Stimulated activated CD8-positive, alpha-beta memory T cell treated with anti-CD3 and anti-CD28 coated beads, Interleukin-15, amount 100 ng/mL, for 4 hours (primary cell): ENCODE measurements at places on chromosomes 16 and 17.

- DNase-seq, result no peak
Observed at GRCh38 chr17:4014148-4014927, 50.1 kb upstream of the ATP2A3 start.

GRCh38 chr17:50162466-50163254 lies 3.1 kb upstream of the SGCA start:
- no peak for DNase-seq

DNA sequence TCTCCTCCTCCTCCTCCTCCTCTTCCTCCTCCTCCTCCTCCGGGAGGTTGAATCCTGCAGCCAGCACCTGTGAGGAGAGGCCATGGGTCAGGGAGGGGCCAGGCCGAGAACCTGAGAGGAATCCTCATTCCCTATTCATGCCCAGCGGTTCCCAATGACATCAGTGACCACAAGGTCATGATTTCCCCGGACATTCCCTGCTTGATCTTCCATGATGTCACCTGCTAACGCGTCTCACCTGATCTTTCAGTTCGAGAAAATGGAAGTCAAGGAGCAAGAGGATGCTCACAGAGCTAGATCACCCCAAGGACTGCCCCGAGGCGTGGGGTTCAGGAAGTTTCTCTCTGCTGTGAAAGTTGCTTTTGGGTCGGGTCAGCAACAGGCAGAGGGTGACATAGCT lies 5.4 kb downstream of the APOBR start:
- DNase-seq, result no peak

DNA sequence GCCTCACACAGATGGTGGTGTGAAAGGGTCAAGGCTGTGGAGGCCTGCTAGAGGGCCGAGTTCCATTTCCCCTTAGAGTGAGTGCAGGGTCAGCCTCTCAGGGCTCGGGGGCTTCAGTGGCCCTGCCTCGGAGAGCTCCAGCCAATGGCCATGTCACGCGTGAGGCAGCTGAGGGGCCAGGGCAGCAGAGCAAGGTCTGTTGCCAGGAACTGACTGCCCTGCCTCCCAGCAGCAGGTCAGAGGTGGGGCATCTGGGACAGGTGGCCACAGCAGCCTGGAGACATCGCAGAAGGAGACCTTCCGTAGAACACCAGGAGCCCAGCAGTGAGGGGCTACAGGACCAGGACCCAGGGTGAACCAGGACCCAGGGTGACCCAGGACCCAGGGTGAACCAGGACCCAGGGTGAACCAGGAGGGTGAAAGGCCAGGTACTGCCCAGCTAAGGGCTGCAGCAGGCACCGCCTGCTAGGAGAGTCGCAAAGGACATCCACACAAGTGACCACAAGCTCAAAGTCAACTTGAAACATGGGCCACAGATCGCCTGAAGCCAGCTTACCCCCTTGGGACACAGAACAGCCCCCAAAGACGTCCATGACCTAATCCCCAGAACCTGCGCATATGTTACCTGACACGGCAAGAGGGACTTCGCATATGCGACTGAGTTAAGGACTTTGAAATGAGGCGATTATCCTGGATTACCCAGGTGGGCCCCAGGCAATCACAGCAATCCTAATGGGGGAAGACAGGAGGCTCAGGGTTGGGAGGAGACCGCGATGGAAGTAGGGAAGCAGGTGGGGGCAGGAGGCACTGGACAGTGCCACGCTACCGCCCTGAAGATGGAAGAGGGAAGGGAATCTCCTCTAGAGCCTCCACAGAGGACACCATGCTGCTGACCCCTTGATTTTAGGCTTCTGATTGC lies 4.8 kb upstream of the MEAK7 start:
- DNase-seq, result no peak

- no peak for DNase-seq
Observed at GRCh38 chr17:43529947-43530287, 16.2 kb downstream of the ETV4 start.

GRCh38 chr16:621526-622105 lies 9.2 kb upstream of the WFIKKN1 start:
- DNase-seq, result no peak

DNA sequence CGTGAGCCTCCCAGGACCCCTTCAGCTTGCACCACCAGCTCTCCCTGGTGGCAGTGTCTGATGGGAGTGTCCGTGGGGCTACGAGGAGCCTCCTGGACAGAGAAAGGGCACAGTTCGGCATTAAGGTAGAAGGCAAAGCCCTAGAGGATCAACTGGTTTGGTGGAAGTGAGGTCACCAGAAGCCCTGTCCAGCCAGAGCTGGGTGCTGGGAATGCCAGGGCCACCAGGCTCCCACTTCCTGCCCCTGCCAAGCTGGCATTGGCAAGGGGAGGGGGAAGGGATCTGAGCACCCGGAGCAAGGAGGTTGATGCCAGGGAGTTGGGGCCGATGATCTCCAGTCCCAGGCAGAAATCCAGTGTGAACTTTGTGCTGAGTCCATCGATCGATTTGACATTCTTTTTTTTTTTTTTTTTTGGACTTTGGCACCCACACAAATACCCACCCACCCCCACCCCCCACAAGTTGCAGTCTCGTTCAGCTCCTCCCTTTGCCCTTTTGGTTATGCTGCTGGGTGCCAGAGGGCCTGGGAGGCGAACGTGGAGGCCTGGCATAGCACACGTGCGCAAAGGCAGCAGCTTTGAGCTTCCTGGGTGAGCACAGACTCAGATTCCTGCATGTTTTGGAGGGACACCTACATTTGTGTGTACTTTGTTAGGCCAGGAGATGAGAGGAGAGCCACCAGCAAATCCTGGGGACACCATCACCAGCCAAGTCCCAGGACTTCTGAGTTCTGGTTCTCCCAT lies 2.1 kb downstream of the NHERF1 start:
- DNase-seq, result no peak

DNA sequence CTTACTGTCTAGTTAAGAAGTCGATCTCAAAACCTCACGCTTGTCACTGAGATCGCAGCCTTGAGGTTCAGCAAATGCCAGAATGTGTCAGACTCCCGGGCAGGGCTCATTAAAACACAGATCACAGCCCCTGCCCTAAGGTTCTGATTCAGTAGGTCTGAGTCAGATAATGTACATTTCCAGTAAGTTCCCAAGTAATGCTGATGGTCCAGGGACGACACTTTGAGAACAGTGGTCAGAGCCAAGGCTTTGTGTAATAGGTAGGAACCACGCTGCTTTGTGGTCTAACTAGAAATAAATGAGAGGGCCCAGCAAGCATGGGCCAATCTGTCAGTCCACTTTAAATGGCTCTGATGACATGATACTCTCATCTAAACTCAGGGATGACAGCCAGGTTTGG lies 228.6 kb downstream of the ZFHX3 start:
- DNase-seq, result no peak

DNA sequence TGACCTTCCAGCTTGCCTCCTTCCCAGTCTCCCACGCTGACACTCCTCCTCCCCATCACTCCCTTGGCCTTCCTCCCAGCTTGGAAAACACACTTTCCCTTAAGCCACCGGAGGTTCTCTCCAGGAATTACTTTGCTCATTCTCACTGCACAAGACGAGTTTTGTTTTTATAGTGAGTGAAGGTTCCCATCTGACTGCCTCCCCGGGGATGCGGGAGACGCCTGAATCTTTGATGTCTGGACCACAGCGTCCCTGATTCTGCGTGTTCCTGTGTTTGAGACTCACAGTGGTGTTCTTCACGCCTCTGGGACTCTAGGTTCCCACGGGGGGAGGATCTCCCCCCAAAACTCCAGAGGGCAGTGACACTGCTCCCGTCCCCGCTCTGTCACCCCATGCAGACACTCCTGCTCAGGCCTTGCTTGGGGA lies 2.0 kb downstream of the DNAI2 start:
- DNase-seq, result no peak

DNA sequence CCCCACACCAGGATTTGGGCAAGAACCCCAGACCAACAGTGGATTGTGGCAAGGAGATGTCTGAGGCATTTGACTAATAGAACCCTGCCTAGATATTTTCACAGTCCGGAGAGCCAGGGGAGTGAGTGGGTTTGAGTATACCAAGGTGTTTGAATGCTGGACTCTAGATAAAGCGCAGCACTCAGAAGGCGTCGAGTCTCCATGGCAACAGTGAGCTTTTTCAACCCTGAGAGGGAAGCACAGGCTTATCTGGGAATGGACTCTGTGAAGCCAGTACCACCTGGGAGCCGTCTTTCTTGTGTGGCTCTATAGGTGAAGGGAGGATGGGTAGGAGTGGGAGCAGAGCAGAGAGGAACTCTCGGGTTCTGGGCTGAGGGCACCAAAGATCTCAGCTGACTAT lies 147.0 kb downstream of the SHISA6 start:
- DNase-seq, result no peak
